ENCODE measurements at places on chromosomes 13 and 19.

DNA sequence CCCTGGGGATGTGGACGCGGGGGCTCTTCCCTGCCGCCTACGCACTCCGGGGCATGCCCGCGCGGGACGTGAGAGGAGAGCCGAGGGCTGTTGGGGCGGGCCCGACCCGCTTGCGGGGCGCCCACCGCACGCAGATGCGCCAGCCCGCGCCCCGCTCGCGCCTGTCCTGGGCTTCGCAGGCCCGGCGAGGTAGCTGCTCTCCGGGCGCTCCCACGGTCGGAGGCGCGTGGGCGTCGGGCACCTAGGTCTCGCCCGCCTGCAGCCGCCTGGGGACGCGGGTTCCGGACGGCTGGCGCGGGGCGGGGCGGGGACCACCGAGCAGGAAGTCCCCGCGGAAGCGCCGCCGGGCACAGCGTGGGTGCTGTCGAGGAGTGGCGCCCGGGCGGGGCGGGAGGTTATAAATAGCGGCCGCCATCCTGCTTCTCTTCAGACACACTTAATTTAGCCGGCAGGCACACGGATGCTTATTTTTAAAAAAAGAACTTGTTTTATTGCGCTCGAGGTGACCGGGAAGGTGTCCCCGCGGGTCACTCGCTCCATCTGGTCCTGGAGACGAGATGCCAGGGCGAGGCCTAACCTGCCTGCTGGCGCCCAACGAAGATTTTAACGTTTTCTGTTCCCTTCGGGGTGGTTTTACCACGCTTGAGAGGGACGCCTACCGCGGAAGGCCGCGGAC, 561 bp upstream of the GJA3 start:
- ATAC-seq: peak; percentile 42

DNA sequence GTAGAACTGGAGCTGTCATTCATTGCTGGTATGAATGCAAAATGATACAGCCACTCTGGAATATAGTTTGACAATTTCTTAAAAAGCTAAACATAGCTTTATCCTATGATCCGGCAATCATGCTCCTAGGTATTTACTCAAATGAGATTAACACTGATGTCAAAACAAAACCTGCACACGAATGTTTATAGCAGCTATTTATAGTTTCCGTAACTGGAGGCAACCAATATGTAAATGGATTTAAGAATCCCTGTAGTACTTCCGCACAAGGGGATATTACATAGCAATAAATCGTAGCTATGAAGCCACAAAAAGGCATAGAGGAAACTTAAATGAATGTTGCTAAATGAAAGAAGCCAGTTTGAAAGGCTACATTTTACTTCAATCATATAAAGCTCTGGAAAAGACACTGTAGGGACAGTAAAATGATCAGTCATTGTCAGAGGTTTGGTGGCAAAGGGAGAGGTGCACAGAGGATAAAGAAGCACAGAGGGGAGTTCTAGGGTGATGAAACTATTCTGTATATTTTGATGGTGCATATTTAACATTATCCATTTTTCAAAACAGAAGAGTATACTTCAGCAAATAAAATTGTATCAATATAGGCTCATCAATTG, 1893.0 kb upstream of the PCDH20 start:
- ATAC-seq: no peak

DNA sequence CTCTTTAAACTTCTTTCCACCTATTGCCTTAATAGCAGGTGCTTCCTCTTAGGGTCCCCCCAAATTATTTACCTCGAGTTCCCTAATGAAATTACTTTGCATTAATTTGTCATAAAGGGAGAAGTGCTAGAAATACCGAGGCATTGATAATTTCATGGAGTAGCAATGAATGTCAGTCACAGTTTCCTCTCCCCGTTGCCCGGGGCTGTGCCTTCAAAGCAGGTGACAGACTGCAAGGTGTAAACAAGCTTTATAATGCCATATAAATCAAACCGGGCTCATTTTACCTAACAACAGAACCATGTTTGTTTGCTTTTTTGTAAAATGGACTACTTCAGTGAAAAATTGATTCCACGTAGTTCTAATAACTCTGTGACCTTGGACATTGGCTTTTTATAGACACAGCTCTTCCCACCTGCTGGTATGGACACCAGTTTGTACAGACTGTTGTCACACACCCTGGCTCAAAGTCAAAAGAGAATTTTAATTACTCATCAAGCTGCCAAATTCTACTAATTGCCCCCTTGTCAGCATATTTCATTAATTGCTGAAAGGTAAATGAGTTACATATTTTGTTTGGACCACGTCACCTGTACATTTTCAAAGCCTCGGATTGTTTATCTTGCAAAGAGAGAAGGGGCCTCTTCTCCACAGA, 171.1 kb downstream of the STK24 start:
- no peak for ATAC-seq

DNA sequence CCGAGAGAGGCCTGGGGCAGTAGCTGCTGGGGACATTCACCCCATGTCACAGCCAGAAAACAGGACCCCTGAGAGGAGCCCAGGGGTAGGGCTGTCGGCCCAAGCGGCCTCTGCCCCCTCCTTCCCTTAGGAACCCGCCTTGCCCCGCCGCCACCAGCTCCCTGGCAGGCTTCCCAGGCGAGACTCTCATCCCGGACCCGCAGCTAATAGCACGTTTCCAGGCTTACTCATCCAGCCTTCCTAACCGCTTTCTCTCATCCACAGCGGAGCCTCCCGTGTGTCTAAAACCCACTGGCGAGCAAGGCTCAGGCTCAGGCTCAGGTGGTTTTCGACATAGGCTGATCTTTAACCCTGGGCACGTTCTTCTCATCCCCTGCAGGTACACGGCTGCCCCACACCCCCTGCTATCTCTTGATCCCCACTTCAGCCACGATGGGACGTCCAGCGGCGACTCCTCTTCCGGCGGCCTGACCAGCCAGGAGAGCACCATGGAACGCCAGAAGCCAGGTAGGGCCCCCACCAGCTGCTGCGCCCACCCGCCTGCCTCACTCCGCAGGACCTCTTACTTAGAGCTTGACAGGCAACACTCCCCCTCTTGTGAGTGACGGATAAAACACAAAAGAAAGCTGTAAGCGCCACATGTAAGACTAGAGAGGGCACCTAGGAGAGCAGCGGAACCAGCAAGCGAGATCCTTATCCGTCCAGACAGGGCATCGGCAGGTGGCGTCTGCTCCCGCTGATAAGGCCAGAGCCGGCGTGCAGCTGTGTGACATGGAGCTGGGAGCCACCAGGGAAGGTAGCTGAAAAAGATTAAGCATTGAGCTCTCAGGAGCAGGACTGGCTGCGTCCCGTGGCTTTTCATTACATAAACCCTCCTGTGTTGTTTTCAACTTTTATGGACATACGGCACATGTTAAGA, 71.3 kb downstream of the DPF1 start:
- no peak for ATAC-seq

DNA sequence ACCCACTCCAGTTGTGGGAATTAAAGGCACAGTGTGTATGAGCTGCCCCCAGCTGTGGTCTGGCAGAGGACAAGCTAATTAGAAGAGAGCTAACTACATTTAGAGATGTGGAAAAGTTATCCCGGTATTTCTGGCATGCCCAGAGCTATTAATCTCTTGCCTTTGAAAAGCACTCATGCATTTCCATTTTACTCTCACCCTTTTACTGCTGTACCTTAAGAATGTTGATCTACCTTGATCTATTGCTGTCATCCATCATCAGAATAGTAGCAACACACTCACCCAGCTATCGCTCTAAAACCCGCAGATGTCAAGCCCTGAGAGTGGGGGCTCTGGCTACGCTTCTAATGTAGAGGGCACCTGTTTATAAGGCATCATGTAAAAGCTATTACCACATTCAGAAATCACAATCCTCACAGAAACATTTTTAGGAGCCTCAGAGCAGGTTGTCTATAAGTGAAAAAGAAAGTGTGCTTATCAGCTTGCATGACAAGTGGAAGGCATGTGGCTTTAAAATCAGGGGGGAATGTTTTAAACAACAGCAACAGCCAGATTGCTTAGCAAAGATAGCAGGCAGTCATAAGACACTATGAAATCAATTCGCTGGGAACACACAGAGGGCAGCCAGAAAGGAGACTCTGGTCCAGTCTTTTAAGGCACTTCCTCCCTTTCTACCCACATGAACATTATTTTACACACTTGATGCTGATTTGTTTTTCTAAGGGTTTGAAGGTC, 224.2 kb upstream of the IRS2 start:
- no peak for ATAC-seq

DNA sequence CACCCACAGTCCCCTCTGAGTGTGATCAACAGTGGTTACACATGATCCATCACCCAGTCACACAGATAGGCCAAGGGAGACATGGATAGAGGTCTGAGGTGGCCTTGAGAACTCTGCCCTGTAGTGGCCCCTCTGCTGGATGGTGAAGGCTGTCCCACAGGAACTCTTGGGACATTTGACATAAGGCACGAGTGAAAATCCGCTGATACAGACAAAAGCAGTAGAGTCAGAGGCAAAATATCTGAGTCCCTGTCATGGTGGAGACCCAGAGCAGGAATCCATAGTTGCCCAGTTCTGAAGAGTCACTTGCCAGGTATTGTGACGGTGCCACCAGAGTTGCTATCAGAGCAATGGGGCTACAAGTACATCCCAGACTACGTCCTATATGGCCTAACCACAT, 18.8 kb upstream of the SLC25A30 start:
- no peak for ATAC-seq

- peak; percentile 20 for ATAC-seq
Observed at GRCh38 chr19:42553292-42554045, 25.2 kb upstream of the CEACAM1 start.

DNA sequence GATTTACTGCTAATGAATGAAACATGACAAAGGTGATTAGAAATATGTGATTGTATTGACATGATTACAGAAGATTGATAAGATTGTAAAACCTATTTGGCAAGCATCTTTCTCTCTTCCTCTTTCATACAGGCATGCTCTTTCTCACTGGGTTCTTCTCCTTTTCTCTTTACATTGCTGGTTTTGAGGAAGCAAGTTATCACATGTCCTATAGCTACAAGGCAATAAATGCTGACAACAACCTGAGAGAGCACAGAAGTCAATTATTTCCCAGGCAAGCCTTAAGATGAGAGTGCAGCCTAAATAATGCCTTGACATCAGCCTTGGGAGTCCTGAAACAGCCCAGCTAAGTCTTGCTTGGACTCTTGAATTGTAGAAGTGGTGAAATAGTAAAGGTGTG, 875.0 kb downstream of the SLITRK1 start:
- ATAC-seq: no peak

DNA sequence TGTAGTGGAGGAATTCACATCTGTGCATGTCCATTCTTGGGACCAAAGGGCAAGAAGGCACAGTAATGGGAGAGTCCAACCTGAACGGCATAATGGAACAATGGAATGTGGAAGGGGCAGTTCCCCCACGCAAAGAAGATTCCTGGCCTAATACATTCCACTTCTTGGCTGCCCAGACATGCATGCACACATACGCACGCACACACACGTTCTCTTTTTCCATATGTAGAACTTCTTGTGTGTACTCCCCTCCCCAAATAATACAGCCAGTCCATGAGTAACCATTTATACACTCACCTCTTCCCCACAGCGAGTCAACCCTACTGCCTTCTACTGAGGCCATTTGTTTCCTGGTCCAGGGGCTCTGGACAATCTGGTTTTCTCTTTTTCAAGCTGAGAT, 6.0 kb upstream of the STK24 start:
- peak; percentile 78 for ATAC-seq

DNA sequence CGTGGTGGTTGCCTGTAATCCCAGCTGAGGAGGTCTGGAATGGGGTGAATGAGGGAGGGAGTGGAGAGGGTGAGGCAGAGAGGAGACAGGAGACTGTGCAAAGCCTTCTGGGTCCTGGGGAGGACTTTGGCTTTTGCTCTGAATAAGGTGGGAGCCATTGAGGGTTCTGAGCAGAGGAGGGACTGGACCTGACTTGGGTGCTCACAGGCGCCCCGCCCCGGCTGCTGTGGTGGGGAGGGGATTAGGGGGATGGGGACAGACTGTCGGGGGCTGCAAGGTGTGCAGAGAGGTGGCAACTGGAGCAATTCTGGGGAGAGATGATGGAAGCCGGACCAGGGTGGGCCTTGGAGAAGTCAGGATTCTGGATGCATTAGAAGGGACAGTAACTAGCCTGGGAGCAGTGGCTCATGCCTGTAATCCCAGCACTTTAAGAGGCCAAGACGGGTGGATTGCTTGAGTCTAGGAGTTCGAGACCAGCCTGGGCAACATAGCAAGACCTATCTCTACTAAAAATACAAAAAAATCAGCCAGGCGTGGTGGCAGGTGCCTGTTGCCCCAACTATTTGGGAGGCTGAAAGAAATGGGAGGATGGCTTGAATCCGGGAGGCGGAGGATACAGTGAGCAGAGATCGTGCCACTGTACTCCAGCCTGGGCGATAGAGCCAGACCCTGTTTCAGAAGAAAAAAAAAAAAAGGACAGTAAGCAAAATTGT, 16.1 kb upstream of the NANOS3 start:
- no peak for ATAC-seq

- no peak for ATAC-seq
Observed at GRCh38 chr19:40177286-40178070, 13.7 kb upstream of the MAP3K10 start.

GRCh38 chr19:9799162-9799561, 19.7 kb downstream of the FBXL12 start:
- no peak for ATAC-seq

GRCh38 chr19:18112989-18113478, 15.5 kb downstream of the MAST3 start:
- peak; percentile 75 for ATAC-seq

DNA sequence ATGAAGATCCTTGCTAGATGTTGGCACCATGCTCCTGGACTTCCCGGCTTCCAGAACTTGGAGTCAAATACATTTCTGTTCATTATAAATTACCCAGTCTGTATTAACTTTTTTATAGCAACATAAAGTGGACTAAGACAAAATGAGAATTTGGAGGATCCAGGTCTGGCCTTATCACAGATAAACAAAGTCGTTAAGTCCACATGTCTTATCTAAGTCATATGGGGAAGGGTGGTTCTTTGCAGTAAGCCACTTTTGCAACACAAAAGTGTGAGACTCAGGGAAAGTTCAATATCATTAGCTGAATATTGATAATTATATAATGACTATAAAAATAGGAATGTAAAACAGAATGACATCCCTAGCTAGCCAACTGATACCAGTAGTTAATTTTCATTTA, 91.6 kb upstream of the SIAH3 start:
- ATAC-seq: no peak

GRCh38 chr13:53848366-53848961, 819.9 kb downstream of the OLFM4 start:
- no peak for ATAC-seq

DNA sequence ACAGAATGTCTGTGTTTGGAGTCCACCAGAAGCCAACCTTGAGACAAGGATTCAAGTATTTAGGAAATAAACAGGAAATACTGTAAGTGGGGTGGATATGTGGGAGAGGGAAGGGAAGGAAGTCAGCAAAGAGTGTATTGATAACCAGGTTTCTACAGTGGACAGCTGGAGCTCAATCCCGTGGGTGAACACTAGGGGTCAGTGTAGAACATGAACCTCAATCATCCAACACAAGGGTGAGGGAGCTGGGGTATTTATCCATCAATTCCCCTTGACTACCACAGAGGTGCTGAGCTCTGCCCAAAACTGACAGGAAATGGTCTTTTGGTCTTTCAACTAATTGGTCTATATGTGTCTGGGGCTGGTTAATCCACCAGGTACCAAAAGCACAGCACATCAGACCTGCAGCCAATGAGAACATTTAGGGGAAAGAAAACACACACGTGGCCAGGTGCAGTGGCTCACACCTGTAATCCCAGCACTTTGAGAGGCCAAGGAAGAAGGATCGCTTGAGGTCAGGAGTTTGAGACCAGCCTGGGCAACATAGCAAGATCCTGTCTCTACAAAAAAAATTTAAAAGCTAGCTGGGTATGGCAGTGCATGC, 5.6 kb upstream of the SYDE1 start:
- ATAC-seq: peak; percentile 28

- no peak for ATAC-seq
Observed at GRCh38 chr19:50551715-50552187, 16.5 kb downstream of the LRRC4B start.
